ENCODE measurements at places on chromosomes 11 and 22.

- no peak for DNase-seq
Observed at GRCh38 chr22:26592421-26592891, 2.5 kb upstream of the TPST2 start.

GRCh38 chr11:15327786-15328231, 213.1 kb downstream of the INSC start:
- no peak for DNase-seq

GRCh38 chr11:78660471-78660870, 85.8 kb upstream of the NARS2 start:
- no peak for DNase-seq

- DNase-seq, result no peak
Observed at GRCh38 chr11:12944889-12945288, 64.2 kb upstream of the RASSF10 start.

DNA sequence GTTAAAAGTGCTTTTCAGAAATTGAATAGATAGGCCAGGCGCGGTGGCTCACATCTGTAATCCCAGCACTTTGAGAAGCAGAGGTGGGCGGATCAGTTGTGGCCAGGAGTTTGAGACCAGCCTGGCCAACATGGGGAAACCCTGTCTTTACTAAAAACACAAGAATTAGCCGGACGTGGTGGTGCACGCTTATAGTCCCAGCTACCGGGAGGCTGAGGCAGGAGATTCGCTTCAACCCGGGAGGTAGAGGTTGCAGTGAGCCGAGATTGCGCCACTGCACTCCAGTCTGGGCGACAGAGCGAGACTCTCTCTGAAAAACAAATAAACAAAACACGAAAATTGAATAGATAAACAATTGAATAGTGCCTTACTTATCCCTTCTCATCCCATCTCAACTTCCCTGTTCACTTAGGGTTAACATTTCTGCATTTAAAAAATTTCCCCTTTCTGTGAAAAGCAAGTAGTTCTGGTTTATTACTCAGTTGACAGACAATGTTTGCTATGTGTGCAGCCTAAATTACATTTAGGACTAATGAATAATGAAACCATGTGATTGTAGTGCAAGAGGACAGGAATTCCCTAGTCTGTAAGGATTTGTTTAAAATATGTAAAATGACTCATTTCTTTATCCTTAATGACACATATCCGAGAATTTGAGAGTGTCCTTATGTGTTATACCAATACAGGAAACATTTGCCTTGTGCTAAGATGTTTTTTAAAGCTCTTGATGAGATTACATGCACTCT, 6.0 kb downstream of the RNF169 start:
- no peak for DNase-seq

DNA sequence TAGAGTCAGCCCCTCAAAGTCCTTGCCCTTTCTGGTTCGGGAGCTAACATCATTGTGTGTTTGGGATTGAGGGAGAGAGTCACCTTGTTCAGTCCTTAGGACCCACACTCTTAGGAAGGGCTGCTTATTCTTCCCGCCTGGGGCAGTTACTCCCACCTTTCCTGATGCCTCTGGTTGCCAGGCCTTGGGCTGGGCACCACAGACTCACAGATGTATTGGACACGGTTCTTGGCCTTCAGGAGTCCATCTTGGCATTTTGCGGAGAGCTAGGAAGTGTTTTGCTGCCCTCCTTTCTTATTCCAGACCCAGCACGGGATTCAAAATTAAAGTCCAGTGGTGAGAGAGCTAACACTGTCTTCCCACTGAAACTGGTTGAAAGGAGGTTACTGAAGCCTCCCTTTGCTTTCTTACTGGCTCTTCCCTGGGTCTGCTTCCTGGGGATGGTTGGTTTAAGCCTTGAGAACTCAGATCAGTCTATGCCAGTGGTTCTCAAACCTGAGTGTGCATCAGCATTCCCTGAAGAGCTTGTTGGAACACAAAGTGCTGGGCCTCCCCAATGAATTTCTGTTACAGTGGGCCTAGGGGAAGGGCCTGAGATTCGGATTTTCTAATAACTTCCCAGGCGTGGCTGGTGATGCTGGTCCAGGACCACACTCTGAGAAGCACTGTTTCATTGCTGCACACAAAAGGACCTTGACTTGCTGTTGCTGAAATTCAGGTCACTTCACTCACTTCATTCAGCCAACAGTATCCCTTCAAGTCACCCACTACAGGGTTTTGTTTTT, 1.4 kb downstream of the OSBP2 start:
- DNase-seq, result no peak

- DNase-seq, result no peak
Observed at GRCh38 chr11:63855975-63856374, 17.1 kb downstream of the MARK2 start.

DNA sequence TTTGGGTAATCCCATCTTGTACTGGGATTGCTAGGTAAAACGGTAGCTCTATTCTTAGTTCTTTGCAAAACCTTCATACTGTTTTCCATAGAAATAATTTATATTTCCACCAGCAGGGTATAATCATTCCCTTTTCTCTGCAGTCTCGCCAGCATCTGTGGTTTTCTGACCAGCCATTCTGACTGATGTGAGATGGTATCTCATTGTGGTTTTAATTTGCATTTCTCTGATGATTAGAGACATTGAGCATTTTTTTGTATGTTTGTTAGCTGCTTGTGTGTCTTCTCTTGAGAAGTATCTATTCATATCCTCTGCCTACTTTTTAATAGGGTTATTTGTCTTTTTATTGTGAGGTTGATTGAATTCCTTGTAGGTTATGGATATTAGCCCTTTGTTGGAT, 220.9 kb downstream of the PGR start:
- no peak for DNase-seq

GRCh38 chr11:113881856-113882255, 6.5 kb upstream of the USP28 start:
- DNase-seq, result no peak

DNA sequence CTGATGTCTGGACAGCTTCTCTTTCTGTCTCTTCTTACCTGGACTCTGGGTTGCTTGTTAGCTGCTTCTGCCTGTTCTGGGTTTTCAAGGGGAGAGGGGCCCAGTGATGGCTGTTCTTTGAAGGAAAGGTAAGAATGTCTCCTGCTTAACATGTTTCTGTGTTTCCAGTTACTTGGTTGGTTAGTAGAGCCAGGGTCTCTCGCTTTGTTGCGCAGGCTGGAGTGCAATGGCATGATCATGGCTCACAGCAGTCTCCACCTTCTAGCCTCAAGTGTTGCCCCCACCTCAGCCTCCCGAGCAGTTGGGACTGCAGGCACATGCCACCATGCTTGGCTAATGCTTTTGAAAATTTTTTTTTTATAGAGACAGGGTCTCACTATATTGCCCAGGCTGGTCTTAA, 126.6 kb downstream of the BCR start:
- DNase-seq, result no peak

DNA sequence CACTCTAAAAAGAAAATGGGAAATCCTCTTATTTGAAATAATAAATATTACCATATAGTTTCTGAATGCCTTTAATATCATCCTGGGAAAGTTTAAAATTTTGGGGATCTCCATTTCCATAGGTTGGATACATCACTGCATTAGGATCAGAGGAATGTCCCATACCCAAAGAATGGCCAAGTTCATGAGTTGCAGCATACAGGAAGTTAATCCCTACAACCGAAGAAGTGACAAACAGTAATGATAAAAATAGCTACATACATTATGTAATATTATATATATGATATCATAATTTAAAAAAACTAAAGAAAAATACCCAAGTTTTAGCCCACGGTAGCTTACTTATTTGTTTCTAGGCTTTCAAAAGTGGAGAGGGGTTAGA, 7.4 kb downstream of the MMP7 start:
- no peak for DNase-seq

DNA sequence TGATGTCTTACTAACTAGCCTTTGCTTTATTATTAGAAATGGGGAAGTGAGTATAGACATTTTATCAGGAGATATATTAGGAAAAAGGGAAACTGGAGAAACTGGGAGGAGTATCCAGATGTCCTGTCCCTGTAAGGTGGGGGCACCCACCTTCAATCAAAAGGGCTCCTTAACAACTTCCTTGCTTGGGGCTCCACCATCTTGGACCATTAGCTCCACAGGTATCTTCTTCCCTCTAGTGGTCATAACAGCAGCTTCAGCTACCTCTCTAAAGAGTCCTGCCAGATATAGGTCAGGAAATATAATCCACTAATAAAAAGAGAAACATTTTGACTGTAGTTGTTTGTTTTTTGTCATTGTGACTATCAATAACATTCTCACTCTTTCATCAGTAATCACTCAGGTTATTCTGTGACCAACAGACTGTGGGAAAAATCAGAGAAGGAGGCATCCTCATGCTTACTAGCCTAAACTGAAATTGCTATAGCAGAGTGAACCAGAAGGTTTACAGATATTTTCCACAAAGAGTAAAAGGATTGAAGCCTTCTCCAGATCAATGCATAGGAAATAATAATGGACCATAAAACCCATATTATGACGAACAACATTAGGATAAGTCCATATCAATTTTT, 10.4 kb downstream of the OR51B4 start:
- DNase-seq, result no peak

DNA sequence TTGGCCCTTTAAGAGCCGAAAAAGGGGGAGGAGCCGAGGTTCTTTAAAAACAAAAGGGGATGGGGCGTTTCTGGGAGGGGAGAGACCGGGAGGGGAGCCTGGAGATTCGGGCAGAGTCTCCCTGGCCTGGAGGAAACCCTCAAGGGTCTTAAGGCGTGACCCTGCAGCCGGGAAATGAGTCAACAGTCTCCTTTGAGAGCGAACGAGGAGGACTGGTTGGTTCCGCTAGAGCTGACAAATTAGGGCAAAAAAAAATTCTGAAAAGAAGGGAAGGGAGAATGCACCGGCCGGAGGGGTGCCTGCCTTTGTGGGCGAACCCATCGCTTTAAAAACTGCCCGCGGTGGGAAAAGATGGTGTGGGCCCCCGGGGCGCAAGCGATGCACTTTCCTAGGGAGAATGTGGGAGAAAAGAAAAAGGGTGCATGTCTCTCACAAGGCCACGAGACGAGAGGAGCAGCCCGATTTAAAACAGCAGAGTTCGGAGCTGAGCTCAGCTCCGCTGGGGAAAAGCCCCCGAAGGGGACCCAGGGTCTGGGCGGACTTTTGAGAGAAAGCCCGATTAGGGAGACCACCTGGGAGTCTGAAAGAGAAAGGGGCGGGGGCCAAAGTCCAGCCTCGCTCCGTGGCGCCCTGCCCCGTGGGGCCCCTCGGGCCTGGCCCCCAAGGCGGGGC, 874 bp downstream of the ZFTA start:
- no peak for DNase-seq

GRCh38 chr11:83801799-83802198, 515.6 kb upstream of the CCDC90B start:
- no peak for DNase-seq

- no peak for DNase-seq
Observed at GRCh38 chr11:63212742-63213141, 30.7 kb downstream of the SLC22A25 start.

DNA sequence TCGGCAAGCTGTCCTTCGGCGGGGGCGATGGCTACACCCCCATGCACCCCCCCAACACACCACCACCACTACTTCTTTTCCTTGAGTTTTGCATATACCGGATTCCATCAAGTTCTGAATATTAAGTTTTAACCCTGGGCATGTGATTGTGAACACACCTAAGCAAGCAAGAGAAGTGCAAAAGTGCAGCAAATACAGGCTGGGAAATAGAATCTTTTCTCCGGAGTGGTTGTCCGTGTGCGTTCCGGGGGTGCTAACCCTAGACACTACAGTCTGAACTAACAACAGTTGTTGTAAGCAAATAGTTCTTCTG, 574 bp downstream of the PRSS23 start:
- DNase-seq, result no peak

DNA sequence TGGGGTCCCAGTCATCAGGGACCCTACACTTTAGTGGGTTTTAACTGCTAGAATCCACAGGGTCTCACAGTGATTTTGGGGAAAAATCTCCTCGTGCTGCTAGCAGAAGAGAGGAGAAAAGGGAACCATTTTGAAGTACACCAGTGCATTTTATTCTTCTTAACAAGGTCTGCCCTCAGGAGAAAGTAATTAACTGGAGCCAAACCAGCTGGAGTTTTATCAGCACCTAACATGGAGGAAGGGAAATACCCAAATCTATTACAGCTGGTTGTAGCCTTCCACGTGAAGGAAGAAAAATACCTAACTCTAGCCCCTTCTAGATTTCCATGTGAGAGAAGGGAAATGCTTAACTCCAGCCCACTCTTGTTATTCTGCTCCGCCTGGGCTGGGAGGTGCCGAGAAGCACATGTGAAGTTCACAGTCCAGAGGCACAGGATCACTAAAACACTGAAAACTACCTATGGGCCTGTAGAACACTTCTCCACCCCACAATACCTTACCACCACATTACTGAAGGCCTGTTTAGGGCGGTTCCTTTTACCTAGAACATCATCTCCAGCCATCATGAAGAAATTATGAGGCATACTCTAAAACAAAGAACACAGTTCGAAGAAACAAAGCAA, 31.3 kb upstream of the TEAD1 start:
- no peak for DNase-seq

- DNase-seq, result no peak
Observed at GRCh38 chr11:88297863-88298262, 39.7 kb downstream of the CTSC start.

- no peak for DNase-seq
Observed at GRCh38 chr11:86610559-86611341, 61.7 kb downstream of the ME3 start.

- DNase-seq, result no peak
Observed at GRCh38 chr22:48091060-48091650, 1328.7 kb downstream of the TBC1D22A start.

DNA sequence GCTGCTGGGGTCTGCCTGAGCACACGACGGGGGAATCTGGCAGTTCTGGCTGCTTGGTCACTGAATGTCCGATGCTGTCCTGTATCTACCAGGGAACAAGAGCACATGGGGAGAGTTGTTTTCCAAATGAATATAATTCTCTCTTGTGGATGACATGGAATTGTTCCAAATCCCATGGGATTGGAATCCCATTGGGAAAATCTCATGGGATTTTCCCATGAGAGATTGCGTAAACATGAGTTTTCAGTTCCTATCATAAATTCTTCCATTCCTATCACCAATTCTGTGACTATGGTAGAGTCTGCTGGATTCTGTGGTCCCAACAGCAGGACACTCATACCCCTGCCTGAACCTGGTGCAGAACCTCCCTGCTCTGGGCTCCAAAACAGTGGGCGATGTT, 35.6 kb upstream of the IGLL5 start:
- DNase-seq, result no peak

GRCh38 chr11:112541140-112542046, 280.7 kb upstream of the PLET1 start:
- no peak for DNase-seq

- DNase-seq, result no peak
Observed at GRCh38 chr11:7019500-7020182, 505 bp downstream of the ZNF214 start.

DNA sequence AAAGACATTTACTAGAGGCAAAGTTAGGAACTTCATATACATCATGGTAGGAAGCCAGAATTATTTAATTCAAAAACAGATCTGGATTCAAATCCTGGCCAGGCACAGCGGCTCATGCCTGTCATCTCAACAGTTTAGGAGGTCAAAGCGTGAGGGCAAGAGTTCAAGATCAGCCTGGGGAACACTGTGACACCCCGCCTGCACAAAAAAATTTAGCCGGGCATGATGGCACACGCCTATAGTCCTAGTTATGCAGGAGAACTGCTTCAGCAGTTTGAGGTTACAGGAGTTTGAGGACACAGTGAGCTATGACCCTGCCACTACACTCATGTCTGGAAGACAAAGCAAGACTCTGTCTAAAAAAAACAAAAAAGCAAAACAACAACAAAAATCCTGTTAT, 8.9 kb downstream of the MRTFA start:
- no peak for DNase-seq

- DNase-seq, result no peak
Observed at GRCh38 chr22:49627217-49628181, 200.2 kb downstream of the BRD1 start.
